ENCODE measurements at places on chromosomes 7 and 10. TPM values are rescaled to one million over a fixed set of nuclear protein-coding genes. Genes with fewer than 3 reads are reported as not detected.

- H3K36me3 ChIP-seq: no peaks in the 10 kb centered on the region
- no peaks in the 10 kb centered on the region for H3K4me1 ChIP-seq
- H3K4me3 ChIP-seq: no peak overlapping the region
- H3K27me3 ChIP-seq: no peaks in the 10 kb centered on the region
Measured at GRCh38 chr7:137390076-137390475, 46.5 kb upstream of the PTN start.

DNA sequence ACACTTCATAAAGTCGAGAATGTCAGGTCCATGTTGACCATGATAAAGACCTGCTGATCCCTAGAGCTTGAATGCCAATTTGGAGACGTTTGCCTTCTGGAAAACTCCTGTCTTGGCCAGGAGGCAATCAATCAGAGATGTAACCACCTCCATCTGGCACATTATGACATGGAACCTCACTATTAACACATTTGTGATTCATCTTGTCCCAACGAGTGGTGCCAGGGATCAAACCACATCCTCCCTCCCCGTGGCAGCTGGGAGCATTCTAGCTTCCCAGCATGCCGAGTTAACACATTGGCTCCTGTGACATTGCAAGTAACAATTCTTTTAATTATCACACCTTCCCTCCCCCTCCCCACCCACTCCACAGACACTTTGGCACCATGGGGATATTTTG, 84.0 kb upstream of the PPP1R17 start:
- H3K27me3 ChIP-seq: no peaks in the 10 kb centered on the region
- H3K27ac ChIP-seq: no peak overlapping the region
- H3K4me1 ChIP-seq: no peaks in the 10 kb centered on the region
- no peak for DNase-seq

DNA sequence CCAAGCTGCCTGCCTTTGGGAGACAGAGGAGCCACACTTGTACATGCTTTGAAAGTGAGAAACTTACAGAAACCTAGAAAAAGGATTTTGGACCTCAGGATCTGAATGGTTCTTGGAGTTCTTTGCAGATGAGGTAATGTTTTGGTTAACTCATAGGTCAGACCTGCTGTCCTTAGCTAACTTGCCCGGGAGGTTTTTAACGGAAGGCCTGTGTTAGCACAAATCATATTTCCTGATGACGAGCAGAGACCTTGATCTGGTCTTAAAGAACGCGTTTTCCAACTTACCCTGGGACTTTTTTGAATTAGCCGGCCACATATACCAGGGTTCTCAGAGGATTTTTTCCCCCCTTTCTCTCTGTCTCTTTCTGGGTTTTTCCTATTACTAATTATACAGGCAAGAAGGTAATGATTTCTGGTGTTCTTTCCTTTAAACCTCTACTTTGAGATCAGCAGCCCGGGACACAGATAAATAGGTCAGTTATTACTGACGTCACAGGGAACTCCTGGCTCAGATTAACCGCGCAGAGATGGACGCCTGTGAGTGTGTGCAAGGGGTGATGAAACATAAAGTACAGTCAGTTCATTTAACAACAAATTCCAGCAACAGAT, 101.7 kb upstream of the KLF6 start:
- peak overlapping the region; percentile 17 for H3K4me3 ChIP-seq
- DNase-seq: peak; percentile 40
- no peaks in the 10 kb centered on the region for H3K36me3 ChIP-seq
- H3K4me1 ChIP-seq: peaks cover 21% of the 10 kb centered on the region
- no peaks in the 10 kb centered on the region for H3K27me3 ChIP-seq

- H3K4me3 ChIP-seq: no peak overlapping the region
- H3K27me3 ChIP-seq: no peaks in the 10 kb centered on the region
- no peak for DNase-seq
- H3K27ac ChIP-seq: no peak overlapping the region
Measured at GRCh38 chr10:63105225-63106110, 27.7 kb upstream of the NRBF2 start.

GRCh38 chr7:96244244-96244991, 77.5 kb downstream of the SLC25A13 start:
- DNase-seq: no peak
- H3K27me3 ChIP-seq: no peaks in the 10 kb centered on the region
- H3K4me1 ChIP-seq: peaks cover 19% of the 10 kb centered on the region

DNA sequence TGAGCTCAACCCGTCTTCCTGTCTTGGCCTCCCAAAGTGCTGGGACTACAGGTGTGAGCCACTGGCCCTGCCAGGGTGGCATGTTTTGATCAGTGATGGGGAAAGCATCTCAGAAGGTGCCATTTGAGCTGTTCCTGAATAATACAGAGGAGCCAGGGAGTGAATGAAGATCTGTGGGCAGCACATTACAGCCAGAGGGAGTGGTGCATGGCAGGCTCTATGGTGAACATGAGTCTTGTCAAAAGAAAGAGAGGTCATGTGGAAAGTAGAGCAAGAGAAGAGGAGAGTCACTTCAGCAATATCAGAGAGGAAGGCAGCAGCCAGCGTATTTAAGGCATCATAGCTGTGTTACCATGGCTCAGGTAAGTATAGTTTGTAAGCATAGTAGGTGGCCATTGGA, 275.7 kb upstream of the LRGUK start:
- no peaks in the 10 kb centered on the region for H3K27me3 ChIP-seq
- no peak overlapping the region for H3K4me3 ChIP-seq
- peaks cover 21% of the 10 kb centered on the region for H3K4me1 ChIP-seq
- no peak overlapping the region for H3K27ac ChIP-seq

- H3K27ac ChIP-seq: no peak overlapping the region
- H3K36me3 ChIP-seq: no peaks in the 10 kb centered on the region
- H3K4me3 ChIP-seq: no peak overlapping the region
- no peak for DNase-seq
- H3K27me3 ChIP-seq: no peaks in the 10 kb centered on the region
- no peaks in the 10 kb centered on the region for H3K4me1 ChIP-seq
Measured at GRCh38 chr10:58467931-58468635, 44.6 kb upstream of the BICC1 start.

- peak within 1 kb of the TSS; percentile 21 for H3K4me3 ChIP-seq
- H3K27me3 ChIP-seq: peaks cover 14% of the 10 kb centered on the region
- H3K4me1 ChIP-seq: peaks cover 7% of the 10 kb centered on the region
- H3K36me3 ChIP-seq: no peaks in the 10 kb centered on the region
- no peak for DNase-seq
Measured at GRCh38 chr7:151439855-151440798, at the start of gene CRYGN. Gene CRYGN (minus strand): TSS chr7:151440141. CDS start chr7:151439917, 224 bp downstream.

DNA sequence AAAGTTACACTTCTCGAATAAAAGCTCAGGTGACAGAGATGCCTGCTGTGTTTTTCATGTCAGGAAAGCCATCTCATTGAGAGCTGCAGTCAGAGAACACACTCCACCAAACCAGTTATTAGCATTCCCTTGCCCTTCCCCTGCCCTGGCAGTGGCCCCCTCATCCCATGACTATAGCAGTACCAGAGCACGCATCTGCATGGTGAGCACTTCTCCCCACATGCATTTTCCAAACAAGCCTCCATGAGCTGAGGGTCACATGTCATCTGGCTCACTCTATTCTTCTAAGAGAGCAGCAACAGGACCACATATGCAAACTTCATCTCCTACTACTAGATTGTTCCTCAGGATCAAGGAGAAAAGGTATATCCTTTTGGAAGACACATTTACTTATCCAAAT, 42.4 kb upstream of the FGL2 start:
- peaks cover 4% of the 10 kb centered on the region for H3K4me1 ChIP-seq
- no peak overlapping the region for H3K4me3 ChIP-seq
- no peak overlapping the region for H3K27ac ChIP-seq
- no peaks in the 10 kb centered on the region for H3K36me3 ChIP-seq
- no peaks in the 10 kb centered on the region for H3K27me3 ChIP-seq
- DNase-seq: no peak

DNA sequence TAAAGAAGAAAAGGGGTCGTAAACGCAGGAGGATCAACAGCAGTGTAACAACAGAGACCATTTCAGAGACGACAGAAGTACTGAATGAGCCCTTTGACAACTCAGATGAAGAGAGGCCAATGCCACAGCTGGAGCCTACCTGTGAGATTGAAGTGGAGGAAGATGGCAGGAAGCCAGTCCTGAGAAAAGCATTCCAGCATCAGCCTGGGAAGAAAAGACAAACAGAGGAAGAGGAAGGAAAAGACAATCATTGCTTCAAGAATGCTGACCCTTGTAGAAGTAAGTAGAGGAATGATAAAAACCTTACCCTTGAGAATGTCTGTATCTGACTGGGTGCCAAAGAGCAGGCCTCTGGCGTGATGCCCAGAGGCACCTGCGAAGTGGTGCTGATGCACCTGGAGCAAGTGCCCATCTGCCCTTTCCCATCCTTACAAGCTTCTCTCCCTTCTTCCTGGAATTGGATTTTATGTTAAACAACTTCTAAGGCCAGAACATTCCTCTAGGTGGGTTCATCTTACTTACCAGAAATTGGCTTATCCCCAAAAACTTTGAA, 86.4 kb upstream of the SAMD8 start:
- no peaks in the 10 kb centered on the region for H3K27me3 ChIP-seq
- H3K4me1 ChIP-seq: peaks cover 2% of the 10 kb centered on the region
- no peak overlapping the region for H3K27ac ChIP-seq
- no peaks in the 10 kb centered on the region for H3K36me3 ChIP-seq

DNA sequence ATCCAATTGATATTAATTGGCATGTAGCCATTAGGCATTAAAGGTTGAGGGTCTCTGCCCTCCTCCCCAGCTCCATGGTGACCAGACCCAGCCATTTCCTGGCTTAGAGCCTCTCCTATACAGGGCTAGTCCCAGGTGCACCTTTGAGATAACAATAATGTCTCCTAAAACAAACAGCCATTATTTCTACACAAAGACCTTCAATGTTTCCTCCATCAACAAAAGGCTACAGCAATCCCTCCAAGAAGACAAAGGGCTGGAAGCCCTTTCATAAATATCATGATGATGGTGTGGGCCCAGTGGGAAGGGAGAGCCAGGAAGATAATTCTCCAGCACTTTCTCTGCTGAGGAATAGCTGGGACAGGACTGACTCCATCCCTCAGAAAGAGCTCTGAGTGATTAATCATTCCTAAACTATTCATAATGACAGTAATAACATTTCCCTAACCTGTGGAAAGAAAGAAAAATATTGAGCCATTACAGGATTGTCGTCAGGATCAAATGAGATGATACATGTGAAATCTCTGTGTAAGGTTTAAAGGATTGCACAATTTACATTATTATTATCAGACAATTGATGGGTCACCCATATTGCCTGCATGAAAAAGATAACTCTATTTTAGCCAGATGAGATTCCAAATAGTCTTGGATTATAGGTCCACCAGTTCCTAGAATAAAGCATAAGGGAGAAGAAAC, 10.2 kb downstream of the PKD2L1 start:
- H3K4me1 ChIP-seq: no peaks in the 10 kb centered on the region
- H3K27me3 ChIP-seq: peaks cover 3% of the 10 kb centered on the region
- DNase-seq: no peak
- no peak overlapping the region for H3K4me3 ChIP-seq
- no peak overlapping the region for H3K27ac ChIP-seq

GRCh38 chr7:70890147-70890969, 241.6 kb upstream of the GALNT17 start:
- no peaks in the 10 kb centered on the region for H3K36me3 ChIP-seq
- no peaks in the 10 kb centered on the region for H3K27me3 ChIP-seq
- H3K4me3 ChIP-seq: no peak overlapping the region
- no peak overlapping the region for H3K27ac ChIP-seq
- DNase-seq: no peak

Gene TAS2R41
- total RNA-seq: not detected

Gene ABCA13
- total RNA-seq: not detected

Gene AKR1E2
- total RNA-seq: 2.1 TPM

Gene TMEM273
- 11.2 TPM for total RNA-seq

Gene C10orf90
- not detected for total RNA-seq

Gene BHLHA15
- 1.6 TPM for total RNA-seq

All from gastrocnemius medialis (tissue), 4 donors.